ENCODE measurements at places on chromosomes 12 and 14. TPM values are rescaled to one million over a fixed set of nuclear protein-coding genes. Genes with fewer than 3 reads are reported as not detected.

The CEP128 gene
- total RNA-seq: 21.6 TPM

The WNT1 gene
- total RNA-seq: 1.8 TPM

The MRPL42 gene
- 43.2 TPM for total RNA-seq

The STAC3 gene
- 3.0 TPM for total RNA-seq

The LTBR gene
- 1.1 TPM for total RNA-seq

- no peak for DNase-seq
- no peaks in the 10 kb centered on the region for H3K27me3 ChIP-seq
- no peak overlapping the region for H3K4me3 ChIP-seq
- no peaks in the 10 kb centered on the region for H3K36me3 ChIP-seq
These were observed 24.4 kb downstream of the PITPNM2 start for GRCh38 chr12:123126294-123127181.

GRCh38 chr14:77157740-77158139 lies 16.1 kb upstream of the ZDHHC22 start:
- no peaks in the 10 kb centered on the region for H3K36me3 ChIP-seq
- H3K4me1 ChIP-seq: no peaks in the 10 kb centered on the region
- no peaks in the 10 kb centered on the region for H3K27me3 ChIP-seq
- no peak for DNase-seq
- no peak overlapping the region for H3K4me3 ChIP-seq
- no peak overlapping the region for H3K27ac ChIP-seq

DNA sequence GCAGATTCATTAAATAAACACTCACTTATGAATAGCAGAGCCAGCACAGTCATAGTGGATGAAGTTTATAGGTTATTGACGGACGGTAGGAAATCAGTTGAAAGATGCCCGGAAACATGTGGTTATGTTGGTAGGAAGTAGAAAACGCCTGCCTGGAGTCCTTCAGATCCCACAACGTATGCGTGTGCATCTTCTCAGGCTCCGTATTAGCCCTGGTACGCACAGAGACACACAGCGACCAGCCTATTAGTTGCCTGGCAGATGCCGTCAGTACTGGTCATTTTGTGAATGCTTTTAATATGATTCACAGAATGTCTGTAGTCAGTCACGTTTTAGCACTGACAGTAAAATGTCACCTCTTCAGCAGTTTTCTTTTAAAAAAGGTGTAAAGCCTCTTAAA lies 196.4 kb downstream of the RGS6 start:
- no peak overlapping the region for H3K4me3 ChIP-seq
- H3K4me1 ChIP-seq: no peaks in the 10 kb centered on the region
- peaks cover 6% of the 10 kb centered on the region for H3K27me3 ChIP-seq
- H3K27ac ChIP-seq: no peak overlapping the region

DNA sequence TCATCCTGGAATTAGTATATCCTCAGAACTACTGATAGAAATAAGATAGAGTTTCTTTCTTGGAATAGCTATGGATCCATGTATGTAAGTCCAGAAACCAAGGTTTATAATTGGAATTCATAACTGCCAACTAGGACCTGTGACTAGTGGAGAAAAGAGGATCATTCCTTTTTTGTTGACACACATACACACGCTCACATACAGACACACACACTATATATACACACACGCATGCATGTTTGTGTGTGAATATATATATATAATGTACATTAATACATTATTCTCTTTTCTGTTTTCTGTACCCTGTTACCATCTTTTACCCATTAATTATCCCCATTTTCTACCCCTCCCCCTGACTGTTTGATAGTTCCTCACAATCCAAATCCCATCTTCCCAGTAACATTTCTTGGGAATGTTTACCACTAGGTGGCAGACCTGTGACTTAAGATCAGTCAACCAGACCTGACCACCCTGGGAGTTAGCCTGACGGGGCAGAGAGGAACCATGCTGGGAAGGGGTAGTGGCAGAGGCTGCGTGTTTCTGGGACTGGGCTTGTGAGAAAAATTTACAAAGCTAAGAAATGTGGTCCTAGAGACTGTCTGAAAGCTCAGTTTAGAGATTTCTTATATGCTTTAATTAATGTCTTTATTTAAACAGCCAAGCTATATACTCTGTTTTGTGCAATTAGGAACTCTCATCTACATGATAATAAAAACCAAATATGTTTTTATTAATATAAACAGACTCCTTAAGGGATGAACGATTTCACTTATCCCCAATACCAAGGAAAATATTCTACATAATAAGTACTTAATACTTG lies 308.0 kb downstream of the PPFIA2 start:
- no peak for DNase-seq
- no peaks in the 10 kb centered on the region for H3K36me3 ChIP-seq
- H3K4me3 ChIP-seq: no peak overlapping the region
- no peak overlapping the region for H3K27ac ChIP-seq
- no peaks in the 10 kb centered on the region for H3K27me3 ChIP-seq
- no peaks in the 10 kb centered on the region for H3K4me1 ChIP-seq

GRCh38 chr12:124191024-124191359 lies 103.9 kb upstream of the RFLNA start:
- no peak for DNase-seq
- H3K4me1 ChIP-seq: no peaks in the 10 kb centered on the region
- no peak overlapping the region for H3K4me3 ChIP-seq
- H3K27me3 ChIP-seq: no peaks in the 10 kb centered on the region
- H3K36me3 ChIP-seq: no peaks in the 10 kb centered on the region

DNA sequence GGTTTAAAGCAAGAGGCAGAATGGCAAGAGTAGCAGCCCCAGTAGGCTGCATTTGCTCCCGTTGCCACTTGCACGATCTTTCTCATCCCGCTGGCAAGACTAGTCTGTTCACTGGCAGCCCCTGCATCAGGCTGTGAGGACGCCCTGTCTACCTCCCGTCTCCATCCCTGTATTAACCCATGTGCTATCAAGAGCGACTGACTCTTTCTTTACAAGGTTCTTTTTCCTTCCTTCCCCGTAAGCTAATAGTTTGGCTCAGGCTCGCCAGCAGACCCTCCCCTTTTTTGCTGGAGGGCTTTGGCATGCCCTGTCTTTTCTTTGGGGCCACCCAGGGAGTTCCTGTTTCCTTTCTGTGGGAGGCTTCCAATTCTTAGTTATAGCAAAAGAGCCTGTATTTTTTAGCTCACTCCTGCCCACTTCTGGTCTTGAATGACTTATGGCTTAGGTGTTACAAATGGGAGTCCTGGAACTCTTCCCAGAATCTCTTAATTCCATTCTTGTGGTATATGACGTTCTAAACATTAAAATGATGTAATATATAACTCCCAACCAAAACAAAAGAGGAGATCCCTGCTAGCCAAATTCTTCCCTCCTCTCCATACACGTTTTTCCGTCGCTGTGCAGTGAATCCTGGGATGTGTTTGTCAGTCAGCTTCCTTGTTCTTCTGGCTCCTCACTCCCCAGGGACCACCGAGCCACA lies 149.0 kb downstream of the PRKCH start:
- H3K27ac ChIP-seq: peak overlapping the region; percentile 66
- H3K36me3 ChIP-seq: peaks cover 17% of the 10 kb centered on the region
- no peak overlapping the region for H3K4me3 ChIP-seq

DNA sequence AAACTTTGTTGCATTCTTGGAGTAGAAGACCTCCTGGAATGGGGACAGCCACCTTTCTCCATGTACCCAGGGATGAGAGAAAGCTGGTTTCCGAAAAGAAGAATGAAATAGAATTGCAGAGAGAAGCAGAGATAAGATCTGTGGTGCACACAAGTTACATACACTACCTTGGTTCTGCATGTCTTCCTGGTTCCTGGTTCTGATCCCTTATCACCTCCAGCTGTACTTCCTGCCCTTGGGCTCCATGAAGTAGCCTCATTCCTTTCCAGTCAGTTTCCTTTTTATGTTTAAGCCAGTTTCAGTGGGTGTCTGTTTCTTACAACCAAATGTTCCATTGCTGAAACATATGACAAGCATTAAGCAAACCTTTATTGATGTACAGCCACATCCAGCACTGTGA lies 69.3 kb downstream of the FBXW8 start:
- no peaks in the 10 kb centered on the region for H3K36me3 ChIP-seq
- H3K4me1 ChIP-seq: no peaks in the 10 kb centered on the region
- H3K27me3 ChIP-seq: no peaks in the 10 kb centered on the region
- no peak overlapping the region for H3K27ac ChIP-seq
- H3K4me3 ChIP-seq: no peak overlapping the region

DNA sequence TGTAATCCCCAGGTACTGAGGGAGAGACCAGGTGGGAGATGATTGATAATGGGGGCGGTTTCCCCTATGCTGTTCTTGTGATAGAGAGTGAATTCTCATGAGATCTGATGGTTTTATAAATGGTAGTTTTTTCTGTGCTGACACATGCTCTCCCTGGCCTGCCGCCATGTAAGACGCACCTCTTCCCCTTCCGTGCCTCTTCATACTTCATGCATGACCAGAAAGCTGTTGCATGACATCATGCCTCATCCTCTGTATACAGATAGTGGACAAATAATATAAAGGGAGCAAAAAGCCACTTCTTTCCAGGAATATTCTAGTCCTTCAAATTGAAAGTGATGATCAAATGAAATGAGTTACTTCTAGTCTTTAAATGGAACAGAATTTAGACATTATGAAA lies 47.3 kb upstream of the LRIG3 start:
- no peak overlapping the region for H3K4me3 ChIP-seq
- H3K36me3 ChIP-seq: no peaks in the 10 kb centered on the region
- DNase-seq: no peak
- no peak overlapping the region for H3K27ac ChIP-seq
- H3K4me1 ChIP-seq: no peaks in the 10 kb centered on the region
- no peaks in the 10 kb centered on the region for H3K27me3 ChIP-seq

DNA sequence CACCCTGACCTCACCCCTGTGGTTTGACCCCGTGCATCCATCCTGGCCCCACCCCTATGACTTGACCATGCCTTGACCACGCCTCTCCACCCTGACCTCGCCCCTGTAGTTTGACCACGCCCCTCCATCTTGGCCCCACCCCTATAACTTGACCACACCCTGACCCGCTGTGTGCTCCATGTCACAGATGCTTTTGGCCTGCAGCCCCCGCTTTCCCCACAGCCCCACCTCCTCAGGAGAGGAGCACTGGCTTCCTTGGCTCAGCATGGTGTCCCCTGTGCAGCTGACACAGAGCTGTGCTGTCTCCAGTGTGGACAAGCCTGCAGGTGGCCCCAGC lies 269.9 kb upstream of the SFSWAP start:
- H3K27me3 ChIP-seq: no peaks in the 10 kb centered on the region
- H3K4me3 ChIP-seq: no peak overlapping the region
- H3K36me3 ChIP-seq: no peaks in the 10 kb centered on the region
- DNase-seq: no peak

Data from CD4-positive, alpha-beta memory T cell (primary cell).